CD4-positive, alpha-beta T cell treated with Interleukin-4 for 4 hours (primary cell): ENCODE measurements at places on chromosomes 4 and X.
A peak's percentile ranks its signal among the peaks of the same experiment; 100 is the strongest.

DNA sequence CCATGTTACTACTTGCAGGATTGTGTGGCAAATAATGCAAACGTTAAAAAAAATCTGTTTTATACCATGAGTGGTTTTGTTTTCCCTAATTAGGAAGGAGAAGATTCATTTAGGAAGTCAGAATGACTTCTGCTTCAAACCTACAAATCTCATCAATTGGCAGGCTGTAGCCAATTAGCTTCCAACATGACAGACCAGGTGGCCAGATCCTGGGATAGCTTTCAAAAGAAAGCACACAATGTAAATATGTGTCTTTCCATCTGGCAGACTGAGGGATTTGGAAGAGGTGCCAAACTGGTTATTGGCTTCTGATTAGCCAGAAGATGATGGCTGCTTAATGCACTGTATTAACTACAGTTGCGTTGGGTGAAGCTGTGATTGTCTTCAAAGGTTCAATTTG is 432.8 kb downstream of the ANKRD50 start:
- DNase-seq, result no peak

DNA sequence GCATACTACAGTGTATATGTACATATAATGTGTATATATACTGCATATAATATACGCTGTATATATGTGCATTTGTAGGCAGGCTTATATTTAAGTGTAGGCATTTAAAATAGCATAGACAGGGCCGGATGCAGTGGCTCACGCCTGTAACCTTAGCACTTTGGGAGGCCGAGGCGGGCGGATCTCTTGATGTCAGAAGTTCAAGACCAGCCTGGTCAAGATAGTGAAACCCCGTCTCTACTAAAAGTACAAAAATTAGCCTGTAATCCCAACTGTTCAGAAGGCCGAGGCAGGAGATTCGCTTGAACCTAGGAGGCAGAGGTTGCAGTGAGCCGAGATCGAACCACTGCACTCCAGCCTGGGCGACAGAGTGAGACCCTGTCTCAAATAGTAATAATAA is 78.4 kb downstream of the JAKMIP1 start:
- DNase-seq, result no peak

DNA sequence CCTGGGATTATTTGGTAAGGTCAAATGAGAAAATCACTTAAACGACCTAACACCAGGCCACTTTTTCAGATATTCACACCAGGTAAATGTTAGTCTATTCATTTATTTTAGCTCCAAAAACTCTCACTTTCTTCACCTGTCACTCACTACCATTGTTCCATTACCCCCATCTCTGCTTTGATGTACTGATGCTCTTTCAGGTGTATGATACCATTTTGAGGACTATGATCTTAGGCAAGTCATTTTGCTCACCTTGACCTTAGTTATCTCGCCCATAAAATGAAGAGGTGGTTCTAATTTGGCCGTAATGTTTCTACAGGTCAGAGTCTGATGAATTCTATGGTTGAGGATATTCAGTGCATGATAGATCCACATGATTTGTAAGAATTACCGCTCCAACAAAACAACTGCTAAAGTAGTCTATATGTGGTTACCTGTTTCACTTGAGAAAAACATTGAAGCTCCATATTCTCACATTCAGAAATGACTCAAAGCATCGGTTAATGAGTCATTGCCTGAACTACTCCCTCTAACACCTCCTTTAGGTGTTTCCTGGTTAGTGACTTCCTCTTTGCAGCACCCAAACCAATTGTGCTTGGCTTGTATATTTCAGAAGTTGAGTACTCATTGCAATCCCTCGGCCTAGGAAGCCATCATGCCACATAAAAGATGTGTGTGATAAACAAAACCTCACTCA is 4.5 kb downstream of the DTHD1 start:
- peak; percentile 96 for DNase-seq

DNA sequence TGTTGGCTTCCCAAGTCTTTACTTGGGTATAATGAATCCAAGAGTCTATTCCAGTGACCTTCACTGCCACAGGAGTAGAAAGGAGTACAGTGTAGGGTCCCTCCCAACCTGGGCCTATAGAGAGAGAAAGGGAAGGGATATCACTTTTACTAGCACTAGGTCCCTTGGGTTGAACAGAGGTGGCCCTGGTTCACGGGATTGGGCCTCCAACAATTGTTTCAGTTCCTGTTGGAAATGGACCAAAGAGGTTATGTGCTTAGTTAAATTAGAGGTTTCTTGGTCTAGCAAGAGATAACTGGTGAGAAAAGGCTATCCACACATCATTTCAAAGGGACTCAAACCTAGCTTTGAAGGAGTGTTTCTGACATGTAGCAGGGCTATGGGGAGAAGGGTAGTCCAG is 57.1 kb upstream of the MED14 start:
- no peak for DNase-seq

DNA sequence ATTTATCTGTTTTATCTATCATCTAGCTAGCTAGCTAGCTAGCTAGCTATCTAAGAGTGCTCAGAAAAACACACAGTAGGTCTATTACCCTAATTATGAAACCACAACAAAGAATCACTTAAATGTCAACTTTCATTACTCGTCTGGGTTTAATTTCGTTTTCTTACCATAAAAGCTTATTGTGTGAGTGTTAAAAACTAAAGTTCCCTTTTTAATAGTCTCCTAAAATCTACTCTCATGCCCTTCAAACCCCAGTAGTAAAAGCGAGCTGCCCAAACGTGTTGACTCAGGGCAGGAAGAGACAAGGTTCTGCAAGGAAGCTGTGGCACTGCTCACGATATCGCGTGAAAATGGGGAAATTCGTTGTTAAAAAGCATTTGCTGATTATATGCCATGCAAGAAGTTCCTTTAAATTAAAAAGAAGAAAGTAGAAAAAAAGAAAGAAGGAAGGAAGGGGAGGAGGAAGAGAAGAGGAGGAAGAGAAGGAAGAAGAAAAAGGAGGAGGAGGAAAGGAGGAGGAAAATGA is 595 bp downstream of the MBNL3 start:
- peak; percentile 33 for DNase-seq

DNA sequence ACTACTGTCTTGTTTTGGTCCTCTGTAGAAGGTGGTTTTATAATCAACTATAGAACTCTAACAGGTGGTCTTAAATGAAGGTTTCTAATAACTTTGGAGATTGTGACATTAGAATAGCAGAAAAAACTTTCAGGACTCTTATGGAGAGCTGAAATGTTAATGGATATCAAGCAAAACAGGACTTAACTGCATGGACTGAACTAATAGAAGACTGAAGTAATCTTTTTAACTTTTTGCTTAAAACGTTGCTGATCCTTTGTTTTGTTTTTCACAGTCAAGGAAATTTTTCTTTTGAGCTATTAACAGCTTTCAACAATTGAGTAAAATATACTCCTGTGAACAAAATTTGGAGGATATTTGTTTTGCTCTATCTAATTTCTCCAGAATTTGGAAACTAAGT is 17.2 kb downstream of the NXT2 start:
- DNase-seq, result no peak

DNA sequence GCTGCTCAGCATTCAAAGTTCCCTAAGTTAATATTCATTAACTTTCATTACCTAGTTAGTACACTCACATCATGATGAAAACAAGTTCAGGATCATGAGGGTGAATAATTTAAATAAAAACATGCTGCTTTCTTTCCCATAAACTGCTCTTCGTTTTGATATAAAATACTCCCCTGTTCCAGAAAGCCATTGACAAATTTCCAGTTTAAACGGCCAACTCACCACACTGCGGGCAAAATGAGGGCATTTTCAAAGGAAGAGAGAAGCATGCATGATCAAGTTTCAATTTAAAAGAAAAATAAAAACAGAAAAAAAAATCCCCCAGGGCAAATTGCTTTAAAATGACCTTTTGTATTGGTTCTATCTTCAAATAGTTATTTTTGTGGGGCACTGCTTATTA is 69.6 kb downstream of the EPHA5 start:
- no peak for DNase-seq

- DNase-seq, result no peak
Measured at GRCh38 chr4:76292730-76293129, 13.8 kb upstream of the STBD1 start.

- DNase-seq, result no peak
Measured at GRCh38 chr4:103372002-103372558, 173.9 kb upstream of the CENPE start.

DNA sequence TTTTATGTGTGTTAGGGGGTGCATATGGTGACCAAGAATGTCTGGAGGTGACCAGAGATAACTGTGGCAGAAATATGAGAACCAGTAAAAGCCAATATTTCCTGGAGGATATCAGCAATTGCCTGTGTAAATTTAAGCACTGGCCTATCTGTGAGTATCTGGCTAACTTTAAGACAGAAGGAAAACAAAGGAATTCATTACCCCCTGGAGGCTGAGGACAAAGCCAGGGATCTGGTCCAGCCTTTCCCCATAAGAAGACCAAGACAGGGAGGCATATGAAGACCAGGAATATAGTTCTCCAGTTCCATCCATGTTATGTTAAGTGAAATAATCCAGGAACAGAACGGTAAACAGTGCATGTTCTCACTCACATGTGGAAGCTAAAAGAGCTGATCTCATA is 49.2 kb downstream of the MFAP3L start:
- no peak for DNase-seq

DNA sequence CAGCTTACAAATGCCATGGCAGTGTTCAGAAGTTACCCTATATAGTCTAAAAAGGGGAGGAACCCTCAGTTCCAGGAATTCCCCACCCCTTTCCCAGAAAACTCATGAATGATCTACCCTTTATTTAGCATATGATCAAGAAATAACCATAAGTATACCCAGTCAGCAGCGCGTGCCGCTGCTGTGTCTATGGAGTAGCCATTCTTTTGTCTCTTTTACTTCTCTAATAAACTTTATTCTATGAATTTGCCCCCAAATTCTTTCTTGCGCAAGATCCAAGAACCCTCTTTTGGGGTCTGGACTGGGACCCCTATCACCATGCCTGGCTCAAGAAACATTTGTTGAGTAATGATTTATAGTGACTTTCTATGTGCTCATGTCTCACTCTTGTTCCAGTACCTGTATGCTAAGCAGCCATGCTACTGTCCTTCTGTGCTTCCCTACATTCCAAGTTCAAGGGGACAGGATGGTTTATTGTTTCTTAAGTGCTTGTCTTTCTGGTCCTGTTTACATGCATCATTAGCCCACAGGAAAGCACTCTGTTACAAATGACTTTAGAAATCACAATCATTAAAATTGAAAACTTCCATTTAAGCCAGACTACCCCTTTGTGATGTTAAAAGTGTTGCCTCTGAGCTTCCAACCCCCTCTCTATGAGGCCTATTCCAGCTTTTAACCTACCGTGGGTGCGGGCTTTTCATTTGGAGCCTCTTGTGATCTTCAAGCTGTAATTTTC is 63.4 kb upstream of the S100G start:
- no peak for DNase-seq

DNA sequence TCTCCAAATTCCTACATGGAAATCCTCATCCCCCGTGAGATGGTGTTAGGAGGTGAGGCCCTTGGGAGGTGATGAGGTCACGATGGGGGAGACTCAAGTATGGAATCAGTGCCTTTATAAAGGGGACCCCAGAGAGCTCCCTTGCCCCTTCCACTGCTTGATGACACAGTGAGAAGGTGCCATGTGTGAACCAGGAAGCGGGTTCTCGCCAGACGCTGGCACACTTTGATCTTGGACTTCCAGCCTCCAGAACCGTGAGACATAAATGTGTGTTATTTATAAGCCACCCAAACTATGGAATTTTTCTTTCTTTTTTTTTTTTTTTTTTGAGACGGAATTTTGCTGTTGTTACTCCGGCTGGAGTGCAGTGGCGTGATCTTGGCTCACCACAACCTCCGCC is 237.6 kb downstream of the DHRSX start:
- no peak for DNase-seq
